Thymus (tissue), 14 donors: ENCODE measurements at places on chromosomes 6 and 20. TPM values are rescaled to one million over a fixed set of nuclear protein-coding genes. Genes with fewer than 3 reads are reported as not detected.

LHFPL5 gene
- total RNA-seq, result not detected

NFATC2 gene
- total RNA-seq, result 2.4 TPM

UBD gene
- total RNA-seq, result 158 TPM

C20orf202 gene
- 0.09 TPM for total RNA-seq

HCK gene
- total RNA-seq, result 25.2 TPM

GRCh38 chr20:37494796-37495195, 26.3 kb upstream of the NNAT start:
- no peaks in the 10 kb centered on the region for H3K4me1 ChIP-seq
- no peaks in the 10 kb centered on the region for H3K36me3 ChIP-seq
- no peaks in the 10 kb centered on the region for H3K27me3 ChIP-seq
- H3K4me3 ChIP-seq, result no peak overlapping the region
- H3K27ac ChIP-seq, result no peak overlapping the region

DNA sequence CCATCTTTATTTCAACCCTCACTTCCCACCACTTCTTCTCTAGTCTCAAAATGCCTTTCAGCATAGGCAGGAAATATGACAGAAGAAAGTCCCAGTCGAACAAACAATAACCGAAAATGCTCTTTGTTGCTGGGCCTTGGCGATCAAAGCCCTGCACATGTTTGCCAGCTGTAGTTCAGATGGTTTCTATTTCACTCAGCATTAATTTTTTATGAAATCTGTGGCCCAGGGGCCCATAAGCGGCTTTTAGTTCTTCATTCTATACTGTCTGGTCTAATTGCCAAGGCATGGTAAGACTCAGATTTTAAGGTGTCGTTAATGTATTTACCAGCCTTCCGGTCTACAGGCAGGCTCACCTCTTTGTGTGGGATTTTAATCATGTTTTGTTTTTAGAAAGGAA, 10.9 kb upstream of the F13A1 start:
- peaks cover 16% of the 10 kb centered on the region for H3K4me1 ChIP-seq
- H3K27me3 ChIP-seq, result no peaks in the 10 kb centered on the region
- no peaks in the 10 kb centered on the region for H3K36me3 ChIP-seq
- no peak overlapping the region for H3K27ac ChIP-seq
